ENCODE measurements at places on chromosomes 1 and 21. TPM values are rescaled to one million over a fixed set of nuclear protein-coding genes. Genes with fewer than 3 reads are reported as not detected.

Gene SPATA45
- not detected for total RNA-seq

Gene OR2L8
- not detected for total RNA-seq

Gene LMX1A
- total RNA-seq: 0.79 TPM

Gene PCP4L1
- total RNA-seq: 1.8 TPM

Gene CRP
- total RNA-seq: not detected

Gene OR6K3
- not detected for total RNA-seq

Gene SLX9
- 22.9 TPM for total RNA-seq

Gene SIPA1L2
- 144 TPM for total RNA-seq

Gene MAN1C1
- total RNA-seq: 4.5 TPM

Gene GNG4
- total RNA-seq: 6.8 TPM

Gene TNFRSF18
- total RNA-seq: not detected

Gene RAB3B
- total RNA-seq: 3.5 TPM

Gene CCDC18
- 1.6 TPM for total RNA-seq

Gene F13B
- not detected for total RNA-seq

Gene CASZ1
- total RNA-seq: 76.3 TPM

Gene IRF6
- 26.1 TPM for total RNA-seq

Gene PCNX2
- total RNA-seq: 13.5 TPM

Gene URB1
- 6.4 TPM for total RNA-seq

Gene BCL2L15
- total RNA-seq: 88.8 TPM

Gene DYRK1A
- 71.5 TPM for total RNA-seq

Gene C1orf210
- total RNA-seq: 63.5 TPM

Gene HTR1D
- 0.20 TPM for total RNA-seq

Gene UQCRHL
- 2.4 TPM for total RNA-seq

Gene RUNX3
- 4.8 TPM for total RNA-seq

Gene CD5L
- not detected for total RNA-seq

Gene OR2M3
- total RNA-seq: not detected

Gene KPRP
- total RNA-seq: not detected

Gene KCNJ10
- total RNA-seq: not detected

Gene LCE1C
- total RNA-seq: not detected

Gene IQCC
- 2.0 TPM for total RNA-seq

Gene OR2T11
- not detected for total RNA-seq

Gene KIF14
- not detected for total RNA-seq

Gene RIPPLY3
- 0.27 TPM for total RNA-seq

Gene HIVEP3
- 15.0 TPM for total RNA-seq

Gene C1orf167
- total RNA-seq: 0.48 TPM

Gene DMBX1
- total RNA-seq: not detected

Gene MYOC
- 3.7 TPM for total RNA-seq

Gene LCE2C
- not detected for total RNA-seq

Gene ITLN2
- total RNA-seq: not detected

Gene RSPO1
- total RNA-seq: 1.9 TPM

Gene ERICH3
- total RNA-seq: not detected

Gene CD160
- 0.82 TPM for total RNA-seq

Gene RGS4
- total RNA-seq: 2.2 TPM

Gene TMEM125
- 19.7 TPM for total RNA-seq

Gene TENT5C
- 3.4 TPM for total RNA-seq

Gene FYB2
- 7.1 TPM for total RNA-seq

Gene DAB1
- total RNA-seq: 0.48 TPM

Gene INSRR
- not detected for total RNA-seq

Gene OR10J1
- not detected for total RNA-seq

Gene RYR2
- 2.4 TPM for total RNA-seq

Gene ZNF683
- not detected for total RNA-seq

All from transverse colon (tissue), 4 donors.